PC-3 (cell line): ENCODE measurements at places on chromosomes 16 and 17. TPM values are rescaled to one million over a fixed set of nuclear protein-coding genes. Genes with fewer than 3 reads are reported as not detected.
A peak's percentile ranks its signal among the peaks of the same experiment; 100 is the strongest.

DNA sequence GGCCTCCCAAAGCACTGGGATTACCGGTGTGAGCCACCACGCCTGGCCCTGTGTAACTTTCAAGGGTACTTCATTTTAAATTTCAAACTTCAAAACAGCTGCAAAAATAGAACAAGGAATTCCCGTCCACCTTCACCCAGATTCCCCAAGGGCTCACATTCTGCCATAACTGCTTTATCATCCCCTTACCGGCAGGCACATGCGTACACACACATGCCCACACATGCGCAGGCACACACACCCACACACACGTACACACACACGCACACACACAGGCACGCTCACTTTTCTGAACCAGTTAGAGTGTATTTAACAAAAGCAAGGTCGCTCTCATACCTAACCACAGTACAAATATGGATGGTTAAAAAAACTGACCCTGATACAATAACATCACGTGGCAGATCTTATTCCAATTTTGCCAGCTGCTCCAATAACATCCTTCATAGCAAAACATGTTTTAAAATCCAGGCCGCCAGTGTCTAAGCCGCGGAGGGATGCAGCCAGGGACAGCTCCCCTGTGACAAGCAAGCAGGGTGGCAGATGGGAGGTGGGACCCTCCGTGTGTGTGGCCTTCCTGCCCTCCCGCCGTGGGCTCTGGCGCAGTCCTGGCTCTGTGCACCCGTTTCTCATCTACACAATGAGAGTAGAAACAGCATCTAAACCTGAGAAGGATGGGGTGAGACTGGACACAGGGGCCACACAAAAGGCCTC is 23.1 kb downstream of the PDIA2 start:
- no peaks in the 10 kb centered on the region for H3K36me3 ChIP-seq
- no peaks in the 10 kb centered on the region for H3K4me1 ChIP-seq
- H3K27me3 ChIP-seq = no peaks in the 10 kb centered on the region
- no peak for DNase-seq
- no peak overlapping the region for H3K27ac ChIP-seq
- no peak overlapping the region for H3K4me3 ChIP-seq

GRCh38 chr16:8375232-8375587 is 215.1 kb downstream of the TMEM114 start:
- H3K4me1 ChIP-seq = no peaks in the 10 kb centered on the region
- H3K27ac ChIP-seq = no peak overlapping the region
- no peak for DNase-seq

- DNase-seq = no peak
- H3K4me3 ChIP-seq = peak overlapping the region; percentile 72
- H3K27ac ChIP-seq = no peak overlapping the region
- H3K36me3 ChIP-seq = peaks cover 8% of the 10 kb centered on the region; the same call in 1 of the 2 replicates
- H3K4me1 ChIP-seq = peaks cover 25% of the 10 kb centered on the region
These were observed 1.4 kb downstream of the PLD6 start for GRCh38 chr17:17204635-17205231.

GRCh38 chr17:55343900-55344513 is 77.6 kb downstream of the MMD start:
- DNase-seq = no peak
- no peaks in the 10 kb centered on the region for H3K36me3 ChIP-seq
- H3K4me3 ChIP-seq = no peak overlapping the region
- H3K4me1 ChIP-seq = no peaks in the 10 kb centered on the region
- H3K27me3 ChIP-seq = peaks cover 16% of the 10 kb centered on the region

- no peaks in the 10 kb centered on the region for H3K4me1 ChIP-seq
- H3K27me3 ChIP-seq = no peaks in the 10 kb centered on the region
- H3K4me3 ChIP-seq = no peak overlapping the region
These were observed 10.3 kb downstream of the RETREG3 start for GRCh38 chr17:42598905-42599304.

RUNDC3A gene
- total RNA-seq = 0.29 and 1.4 TPM in 2 replicates

DNA sequence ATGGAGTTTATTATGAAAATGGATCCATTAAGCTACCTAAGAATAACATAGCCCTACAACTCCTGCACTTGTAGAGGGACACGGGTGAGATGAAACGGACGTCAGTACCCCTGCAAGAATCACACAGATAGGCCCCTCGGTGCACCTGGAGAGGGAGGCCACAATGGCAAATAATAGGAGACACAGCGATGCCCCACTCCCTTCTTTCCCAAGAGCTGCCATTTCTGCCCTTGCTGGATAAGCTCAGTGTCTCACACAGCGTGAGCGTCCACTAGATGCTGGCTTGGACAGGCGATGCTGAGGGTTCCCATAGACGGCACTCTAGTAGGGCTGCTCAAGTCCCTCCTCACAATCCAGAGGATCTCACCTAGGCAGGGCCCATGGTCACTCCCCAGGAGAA is 67.8 kb downstream of the ADCY9 start:
- no peak overlapping the region for H3K27ac ChIP-seq
- H3K27me3 ChIP-seq = no peaks in the 10 kb centered on the region
- H3K36me3 ChIP-seq = no peaks in the 10 kb centered on the region
- no peak for DNase-seq
